ENCODE measurements at places on chromosomes 7 and 10. TPM values are rescaled to one million over a fixed set of nuclear protein-coding genes. Genes with fewer than 3 reads are reported as not detected.

The SRRM3 gene
- not detected for total RNA-seq

The CACNB2 gene
- not detected for total RNA-seq

The HERC4 gene
- total RNA-seq, result 50.9 TPM

The UTF1 gene
- total RNA-seq, result not detected

The ENTPD1 gene
- total RNA-seq, result 13.8 TPM

The PPP3CB gene
- total RNA-seq, result 31.8 TPM

The CCDC172 gene
- total RNA-seq, result not detected

The DMBT1 gene
- not detected for total RNA-seq

The UCMA gene
- not detected for total RNA-seq

The SOSTDC1 gene
- not detected for total RNA-seq

DNA sequence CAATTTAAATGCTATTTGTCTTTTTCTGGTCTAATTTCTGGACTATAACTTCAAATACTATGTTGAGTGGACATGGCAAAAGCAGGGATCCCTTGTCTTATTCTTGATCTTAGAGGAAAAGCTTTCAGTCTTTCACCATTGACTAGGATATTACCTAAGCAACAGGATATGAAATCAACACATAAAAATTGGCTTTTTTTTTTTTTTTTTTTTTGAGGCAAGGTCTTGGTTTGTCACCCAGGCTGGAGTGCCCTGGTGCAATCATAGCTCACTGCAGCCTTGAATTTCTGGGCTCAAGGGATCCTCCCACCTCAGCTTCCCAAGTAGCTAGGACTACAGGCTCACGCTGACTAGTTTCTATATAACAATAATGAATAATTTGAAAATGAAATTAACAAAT, 90.8 kb downstream of the JMJD1C start:
- H3K27ac ChIP-seq, result no peak overlapping the region
- peaks cover 2% of the 10 kb centered on the region for H3K36me3 ChIP-seq
- DNase-seq, result no peak
- no peaks in the 10 kb centered on the region for H3K27me3 ChIP-seq
- H3K4me3 ChIP-seq, result no peak overlapping the region

DNA sequence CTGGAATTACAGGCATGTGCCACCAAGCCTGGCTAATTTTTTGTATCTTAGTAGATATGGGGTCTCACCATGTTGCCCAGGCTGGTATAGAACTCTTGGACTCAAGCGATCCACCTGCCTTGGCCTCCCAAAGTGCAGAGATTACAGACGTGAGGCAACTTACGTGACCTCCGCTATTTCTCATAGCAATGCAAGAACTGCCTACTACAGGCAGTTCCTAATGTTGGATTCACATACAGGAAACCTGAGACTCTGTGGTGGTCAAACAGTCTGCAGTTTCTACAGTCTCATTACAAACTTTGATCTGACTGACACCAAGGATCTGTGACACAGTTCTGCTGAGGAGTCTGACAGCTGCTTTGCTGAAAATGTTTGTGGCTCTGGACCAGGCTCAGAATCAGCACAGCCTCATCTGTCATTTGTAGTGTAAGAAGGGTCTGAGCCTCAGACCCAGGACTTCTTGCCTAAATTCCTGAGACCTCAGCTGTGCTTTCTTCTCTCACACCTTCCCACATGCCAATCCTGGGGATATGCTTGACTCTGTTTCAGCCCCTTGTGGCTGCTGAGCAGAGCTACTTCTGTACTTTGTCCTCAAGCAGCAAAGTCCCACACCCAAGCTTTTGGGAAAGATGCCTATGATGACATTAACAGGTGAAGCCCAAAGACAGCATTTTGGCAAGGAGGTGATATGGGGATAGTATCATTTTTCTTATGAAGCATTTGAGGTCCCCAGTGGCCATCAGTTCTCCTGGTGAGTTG, 48.0 kb upstream of the CYP2C9 start:
- no peaks in the 10 kb centered on the region for H3K27me3 ChIP-seq
- no peaks in the 10 kb centered on the region for H3K36me3 ChIP-seq
- no peak overlapping the region for H3K27ac ChIP-seq
- no peak for DNase-seq
- H3K4me3 ChIP-seq, result no peak overlapping the region
- no peaks in the 10 kb centered on the region for H3K4me1 ChIP-seq

- peaks cover 12% of the 10 kb centered on the region for H3K27me3 ChIP-seq
- H3K4me3 ChIP-seq, result no peak overlapping the region
- H3K4me1 ChIP-seq, result no peaks in the 10 kb centered on the region
- DNase-seq, result no peak
- no peaks in the 10 kb centered on the region for H3K36me3 ChIP-seq
- H3K27ac ChIP-seq, result no peak overlapping the region
Measured at GRCh38 chr7:137592232-137592896, 248.8 kb upstream of the PTN start.

GRCh38 chr7:104986628-104987259, 27.3 kb upstream of the KMT2E start:
- peaks cover 2% of the 10 kb centered on the region for H3K36me3 ChIP-seq
- H3K27me3 ChIP-seq, result no peaks in the 10 kb centered on the region
- DNase-seq, result no peak

DNA sequence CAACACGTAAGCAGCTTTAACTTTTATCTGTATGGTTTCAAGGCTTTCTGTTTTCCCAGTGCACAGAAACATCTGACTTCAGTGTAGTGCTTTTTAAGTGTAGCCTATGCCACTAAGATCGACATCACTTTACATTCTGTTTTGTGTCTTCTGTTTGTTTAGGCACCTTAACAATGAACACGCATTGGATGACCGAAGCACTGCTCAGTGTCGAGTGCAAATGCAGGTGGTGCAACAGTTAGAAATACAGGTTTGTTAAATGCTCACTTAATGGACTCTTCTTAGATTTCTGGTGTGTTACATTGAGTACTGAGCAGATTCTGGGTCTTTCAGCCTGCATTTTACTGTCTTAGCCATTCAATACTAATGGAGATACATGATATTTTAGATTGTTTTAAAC, 237.4 kb downstream of the FOXP2 start:
- H3K4me3 ChIP-seq, result no peak overlapping the region
- peaks cover 2% of the 10 kb centered on the region for H3K4me1 ChIP-seq
- no peak overlapping the region for H3K27ac ChIP-seq
- peaks cover 7% of the 10 kb centered on the region for H3K27me3 ChIP-seq

DNA sequence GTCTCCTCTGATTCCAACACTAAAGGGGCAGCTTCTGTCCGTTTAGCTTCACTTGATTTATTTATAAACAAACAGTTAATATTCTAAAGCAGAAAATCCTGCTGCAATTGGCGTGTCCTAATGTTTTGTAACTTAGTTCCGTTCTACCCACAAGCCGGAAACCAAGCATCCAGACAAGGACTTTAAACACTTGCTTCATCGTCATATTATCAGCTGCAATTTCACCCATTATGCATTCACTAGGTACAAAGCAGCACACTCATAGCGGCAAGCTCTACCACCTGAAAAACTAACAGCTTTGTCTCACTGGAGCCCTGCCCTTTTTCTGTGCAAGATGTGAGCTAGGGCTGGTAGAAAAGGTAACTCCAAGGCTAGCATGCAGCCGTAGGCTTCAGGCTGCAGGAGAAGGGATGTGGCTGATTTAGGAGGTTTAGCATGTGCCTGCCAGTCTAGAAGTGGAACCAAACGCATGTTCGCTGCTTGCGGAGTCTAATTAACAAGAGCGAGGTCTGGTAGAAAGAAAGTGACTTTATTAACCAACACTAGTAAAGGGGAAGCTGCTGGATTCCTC, 43.7 kb upstream of the BPGM start:
- H3K36me3 ChIP-seq, result peaks cover 2% of the 10 kb centered on the region
- peaks cover 4% of the 10 kb centered on the region for H3K4me1 ChIP-seq
- no peak for DNase-seq
- peaks cover 51% of the 10 kb centered on the region for H3K27me3 ChIP-seq
- no peak overlapping the region for H3K27ac ChIP-seq

DNA sequence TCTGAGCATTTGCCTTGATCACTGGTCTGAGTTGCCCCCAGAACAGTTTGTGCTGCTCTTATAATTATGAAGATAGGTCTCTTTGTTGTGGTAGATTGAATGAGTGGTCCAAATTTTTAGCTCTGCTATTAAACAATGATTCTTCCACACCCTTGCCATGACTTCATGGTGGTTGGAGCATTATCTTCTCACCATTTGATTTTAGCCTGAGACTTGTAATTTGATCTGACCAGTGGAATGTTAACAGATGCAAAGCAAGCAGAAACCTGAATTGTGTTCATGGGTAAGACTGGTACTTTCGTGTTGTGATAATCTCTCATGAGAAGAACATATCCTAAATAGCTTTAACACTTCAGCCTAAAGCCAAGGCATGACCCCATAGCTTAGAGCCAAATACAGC, 139.1 kb downstream of the TFPI2 start:
- no peak for DNase-seq
- no peak overlapping the region for H3K4me3 ChIP-seq
- H3K27ac ChIP-seq, result no peak overlapping the region
- H3K27me3 ChIP-seq, result no peaks in the 10 kb centered on the region

DNA sequence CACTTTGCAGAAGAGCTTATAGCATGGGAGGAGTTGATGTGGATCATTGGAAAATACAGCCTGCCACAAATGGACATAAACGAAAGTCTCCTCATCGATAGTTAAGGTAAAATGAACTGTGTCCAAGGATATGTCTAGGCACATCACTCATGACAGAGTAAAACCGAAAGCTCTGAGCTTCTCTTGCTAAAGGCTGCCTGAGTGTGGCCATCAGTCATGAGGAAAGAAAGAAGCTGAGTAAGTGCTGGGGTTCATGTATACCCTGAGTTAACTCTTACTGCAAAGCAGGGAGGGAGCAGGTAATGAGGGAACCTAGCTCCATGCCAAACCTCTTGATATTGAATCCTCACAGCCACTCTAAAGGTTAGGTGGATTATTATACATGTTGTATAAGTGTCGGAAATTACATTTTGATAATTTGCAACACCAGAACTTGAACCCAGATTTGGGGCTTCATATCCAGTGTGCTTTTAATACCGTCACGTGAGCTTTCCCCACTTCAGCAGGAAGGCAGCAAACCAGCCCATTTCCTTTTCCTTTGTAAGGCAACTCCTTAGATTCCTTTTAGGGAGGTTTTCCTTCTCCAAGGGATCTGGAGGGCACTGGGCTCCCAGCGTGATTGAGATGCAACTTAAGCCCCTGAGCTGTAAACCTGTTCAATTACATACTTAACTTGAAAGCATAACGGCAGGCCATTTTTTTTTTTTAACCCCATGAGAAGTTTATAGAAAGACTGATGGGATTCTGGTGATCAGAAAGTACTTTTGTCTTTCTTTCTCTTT, 215.0 kb downstream of the PHF14 start:
- DNase-seq, result no peak
- no peak overlapping the region for H3K4me3 ChIP-seq
- H3K27me3 ChIP-seq, result peaks cover 19% of the 10 kb centered on the region
- H3K36me3 ChIP-seq, result no peaks in the 10 kb centered on the region
- H3K4me1 ChIP-seq, result peaks cover 3% of the 10 kb centered on the region

DNA sequence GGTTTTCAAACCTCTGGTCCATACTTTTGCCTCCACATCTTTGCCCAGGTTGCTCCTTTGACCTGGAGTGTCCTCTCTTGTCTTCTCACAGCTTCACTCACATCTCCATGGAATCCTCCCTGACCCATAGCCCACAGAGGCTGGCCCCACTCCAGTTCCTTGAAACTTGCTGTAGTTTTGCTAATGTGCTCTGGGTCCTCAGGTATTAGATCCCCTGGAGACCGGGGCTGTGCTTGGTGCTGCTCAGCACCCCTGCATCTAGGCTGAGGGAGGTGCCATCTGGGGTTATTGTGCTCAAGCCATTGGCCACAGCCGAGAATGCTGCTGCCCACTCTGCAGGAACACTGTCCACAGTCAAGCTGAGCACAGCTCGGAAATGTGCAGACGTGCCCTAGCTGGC, 16.5 kb downstream of the KNDC1 start:
- no peaks in the 10 kb centered on the region for H3K4me1 ChIP-seq
- peaks cover 7% of the 10 kb centered on the region for H3K27me3 ChIP-seq
- H3K4me3 ChIP-seq, result no peak overlapping the region

- DNase-seq, result no peak
- H3K4me3 ChIP-seq, result peak overlapping the region; percentile 98
- peak overlapping the region; percentile 94 for H3K27ac ChIP-seq
Measured at GRCh38 chr7:54757711-54758110, 1.3 kb downstream of the SEC61G start.

DNA sequence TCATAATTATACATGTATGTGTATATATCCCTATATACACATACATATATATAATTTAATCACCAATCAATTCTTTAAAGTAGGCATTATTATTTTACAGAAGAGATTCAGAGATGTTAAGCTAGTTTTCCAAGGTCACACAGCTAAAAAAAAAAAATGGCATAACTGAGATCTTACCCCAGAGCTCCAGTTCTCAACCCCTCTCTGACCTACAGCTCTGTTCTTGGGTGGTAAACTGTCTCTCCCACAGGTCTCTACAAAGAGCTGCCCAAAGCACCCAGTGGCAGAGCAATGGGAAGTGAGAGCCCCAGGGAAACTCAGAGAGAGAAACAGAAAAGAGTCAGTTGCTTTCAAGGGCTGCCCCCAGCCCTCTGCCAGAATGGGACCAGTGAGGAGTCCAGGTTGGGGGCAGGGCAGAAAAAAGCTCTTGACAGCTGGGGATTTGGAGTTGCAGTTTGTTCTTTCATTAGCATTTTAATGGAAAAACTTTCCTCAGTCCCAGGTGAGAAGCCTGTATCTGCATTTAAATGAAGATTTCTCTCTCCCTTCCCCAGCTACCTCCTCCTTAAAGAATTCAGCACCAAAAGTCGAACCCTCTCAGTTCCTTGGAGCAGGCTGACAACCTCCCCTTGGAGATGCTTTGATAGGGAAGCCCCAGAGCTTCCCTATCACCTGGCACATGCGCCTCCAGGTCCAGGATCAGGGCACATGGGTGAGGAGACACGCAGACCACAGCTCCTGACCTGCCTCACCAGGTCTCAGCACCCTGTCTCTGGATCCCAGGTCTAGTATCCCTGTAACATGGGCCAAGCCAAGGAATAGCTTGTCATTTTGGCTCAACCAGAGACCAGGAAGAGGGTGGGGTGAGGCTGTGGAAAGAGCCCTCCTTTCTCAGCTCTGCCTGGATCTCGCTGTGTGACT, 388.1 kb downstream of the PLXNA4 start:
- H3K36me3 ChIP-seq, result peaks cover 2% of the 10 kb centered on the region
- H3K4me3 ChIP-seq, result no peak overlapping the region
- H3K27ac ChIP-seq, result no peak overlapping the region
- H3K27me3 ChIP-seq, result peaks cover 5% of the 10 kb centered on the region
- DNase-seq, result no peak

DNA sequence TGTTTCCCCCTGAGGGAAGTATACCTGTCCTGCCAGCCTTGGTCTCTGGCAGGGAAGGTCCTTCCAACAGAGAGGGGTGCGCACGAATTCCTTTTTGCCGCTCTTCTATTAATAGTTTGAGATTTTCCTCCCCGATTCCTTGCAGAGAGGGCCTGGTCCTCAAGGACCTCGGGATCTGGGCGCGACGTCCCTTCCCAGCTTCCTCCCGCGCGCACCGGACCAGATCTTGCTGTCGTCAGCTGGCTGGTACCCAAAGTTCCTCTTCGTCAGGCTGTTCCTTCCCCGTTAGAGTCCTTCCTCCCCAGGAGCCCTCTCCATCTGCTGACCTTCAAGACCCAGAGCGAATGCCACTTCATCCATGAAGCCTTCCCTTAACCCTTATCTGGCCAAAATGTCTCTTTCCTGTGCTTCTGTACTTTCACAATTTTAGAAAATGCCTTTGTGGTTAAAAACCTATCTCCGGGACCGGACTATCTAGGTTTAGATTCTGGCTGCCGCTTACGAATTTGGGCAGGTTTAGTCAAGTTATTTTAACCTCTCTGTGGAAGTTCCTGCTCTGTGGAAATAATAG, 851 bp upstream of the GOT1 start:
- peak overlapping the region; percentile 96 for H3K4me3 ChIP-seq
- DNase-seq, result no peak
- H3K4me1 ChIP-seq, result peaks cover 26% of the 10 kb centered on the region
- H3K27me3 ChIP-seq, result no peaks in the 10 kb centered on the region
- H3K27ac ChIP-seq, result peak overlapping the region; percentile 94
- H3K36me3 ChIP-seq, result no peaks in the 10 kb centered on the region
